Upper lobe of right lung (tissue), 1 donor: ENCODE measurements at places on chromosomes 3 and 15. TPM values are rescaled to one million over a fixed set of nuclear protein-coding genes. Genes with fewer than 3 reads are reported as not detected.

- no peaks in the 10 kb centered on the region for H3K36me3 ChIP-seq
- no peak for DNase-seq
- H3K27me3 ChIP-seq, result no peaks in the 10 kb centered on the region
Observed at GRCh38 chr3:18135060-18135814, 289.9 kb downstream of the SATB1 start.

DNA sequence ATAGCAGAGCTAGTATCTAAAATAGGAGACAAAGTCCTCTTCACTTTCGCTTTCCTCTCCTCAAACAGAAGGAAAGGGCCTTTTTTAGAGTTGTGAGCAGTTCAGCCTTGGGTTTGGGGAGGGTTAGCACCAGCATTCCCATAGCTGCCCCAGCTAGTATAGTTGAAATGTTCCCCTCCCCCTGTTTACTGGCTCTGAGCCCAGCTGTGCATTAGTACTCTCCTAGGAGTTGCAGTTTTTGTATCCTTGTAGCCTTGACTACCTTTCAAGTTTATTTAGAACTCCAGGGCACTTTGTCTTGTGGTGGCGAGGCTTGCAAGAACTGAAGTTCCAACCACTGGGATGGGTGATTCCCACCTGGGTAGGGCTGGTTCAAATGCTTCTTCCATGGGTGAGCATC lies 245.1 kb upstream of the NAALADL2 start:
- H3K27ac ChIP-seq, result no peak overlapping the region
- DNase-seq, result no peak
- H3K4me1 ChIP-seq, result no peaks in the 10 kb centered on the region
- no peaks in the 10 kb centered on the region for H3K36me3 ChIP-seq

DNA sequence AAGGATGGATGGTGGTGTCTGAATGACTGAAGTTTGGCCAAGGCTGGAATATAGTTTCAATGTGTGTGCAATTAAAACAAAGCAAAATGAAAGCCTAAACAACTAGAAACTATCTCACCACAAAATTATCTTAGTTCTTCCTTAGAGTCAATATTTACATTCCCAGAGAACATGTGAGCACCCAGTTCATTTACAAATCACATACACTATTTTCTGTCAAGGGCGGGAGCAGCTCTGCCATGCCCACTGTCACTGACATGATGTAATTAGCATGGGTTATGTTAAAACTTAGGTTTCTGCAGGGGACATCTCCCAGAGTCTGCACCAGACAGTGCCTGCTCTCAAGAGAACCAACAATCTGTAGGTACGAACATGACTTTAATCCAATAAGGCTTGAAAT lies 65.0 kb downstream of the PDZRN3 start:
- peaks cover 6% of the 10 kb centered on the region for H3K4me1 ChIP-seq
- H3K4me3 ChIP-seq, result no peak overlapping the region
- H3K36me3 ChIP-seq, result no peaks in the 10 kb centered on the region

DNA sequence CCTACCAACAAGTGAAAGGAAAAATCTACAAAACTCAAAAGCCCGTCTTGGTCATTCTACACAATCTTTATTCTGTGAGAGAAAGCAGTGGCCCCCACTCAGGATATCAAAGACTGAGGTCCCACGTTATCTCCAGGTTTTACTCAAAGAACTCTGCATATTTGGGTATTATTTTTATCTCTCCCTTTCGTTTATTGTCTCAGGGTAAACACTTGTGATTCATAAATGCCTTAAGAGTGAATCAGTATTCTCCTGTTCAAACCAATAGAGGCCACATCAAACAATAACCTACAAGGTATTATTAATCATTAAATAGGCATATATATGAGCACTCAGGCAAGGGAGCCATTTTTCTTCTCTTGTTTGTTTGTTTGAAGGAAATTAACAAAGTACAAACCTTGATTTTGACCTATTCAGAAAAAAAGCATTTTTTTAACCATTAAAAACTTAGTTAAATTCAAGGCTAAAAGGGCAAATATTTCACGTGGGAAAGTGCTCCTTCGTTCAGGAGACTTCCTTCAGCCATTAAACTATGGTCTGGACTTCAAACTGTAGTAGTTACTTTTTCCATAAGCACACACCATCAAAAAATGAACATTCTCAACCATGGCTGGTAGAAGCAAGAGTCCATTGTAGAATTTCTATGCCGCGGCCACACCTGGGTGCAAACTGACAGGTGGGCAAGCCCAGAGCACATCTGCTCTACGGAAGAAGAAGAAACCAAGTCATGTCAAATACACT lies 13.9 kb upstream of the HES1 start:
- DNase-seq, result no peak
- H3K36me3 ChIP-seq, result no peaks in the 10 kb centered on the region
- H3K4me3 ChIP-seq, result no peak overlapping the region
- H3K27me3 ChIP-seq, result no peaks in the 10 kb centered on the region
- no peaks in the 10 kb centered on the region for H3K4me1 ChIP-seq

DNA sequence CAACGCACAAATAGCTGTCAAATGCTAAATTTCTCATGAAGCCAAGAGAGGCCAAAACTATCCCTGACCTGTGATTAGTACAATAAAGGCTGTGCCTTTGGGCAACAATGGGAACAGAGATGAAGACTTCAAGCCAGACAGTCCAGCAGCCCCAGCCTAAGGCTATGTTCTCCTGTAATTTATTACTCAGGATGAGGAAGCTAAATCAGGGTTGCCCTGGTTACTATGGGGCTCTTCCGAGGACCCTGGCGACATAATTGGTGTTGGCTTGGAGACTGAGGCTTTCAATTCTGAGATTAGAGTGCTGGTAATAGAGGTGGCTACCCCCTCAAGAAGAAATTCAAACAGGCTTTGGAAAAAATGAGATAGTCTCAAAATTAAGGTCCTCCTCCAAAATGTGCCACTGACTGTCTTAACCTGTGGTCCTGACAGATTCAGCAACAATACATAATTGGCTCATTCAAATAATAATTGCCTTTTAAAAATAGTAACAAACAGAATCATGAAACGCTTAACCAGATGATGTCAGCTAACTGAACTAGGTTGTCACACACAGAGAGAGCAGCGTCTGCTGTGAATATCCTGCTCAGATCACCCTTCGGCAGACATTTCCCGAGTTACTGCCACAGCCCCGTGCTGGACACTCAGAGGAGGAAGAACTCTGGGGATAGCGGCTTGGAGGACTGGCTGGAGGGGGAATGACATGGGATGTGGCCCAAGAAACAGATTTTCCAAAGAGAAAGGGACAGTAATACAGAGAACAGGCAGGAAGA lies 43.0 kb downstream of the NSMCE3 start:
- no peaks in the 10 kb centered on the region for H3K27me3 ChIP-seq
- H3K4me1 ChIP-seq, result no peaks in the 10 kb centered on the region
- H3K36me3 ChIP-seq, result no peaks in the 10 kb centered on the region
- no peak for DNase-seq

- H3K4me1 ChIP-seq, result no peaks in the 10 kb centered on the region
- no peaks in the 10 kb centered on the region for H3K27me3 ChIP-seq
- no peak overlapping the region for H3K27ac ChIP-seq
Observed at GRCh38 chr3:83514130-83514914, 1444.5 kb upstream of the CADM2 start.

DNA sequence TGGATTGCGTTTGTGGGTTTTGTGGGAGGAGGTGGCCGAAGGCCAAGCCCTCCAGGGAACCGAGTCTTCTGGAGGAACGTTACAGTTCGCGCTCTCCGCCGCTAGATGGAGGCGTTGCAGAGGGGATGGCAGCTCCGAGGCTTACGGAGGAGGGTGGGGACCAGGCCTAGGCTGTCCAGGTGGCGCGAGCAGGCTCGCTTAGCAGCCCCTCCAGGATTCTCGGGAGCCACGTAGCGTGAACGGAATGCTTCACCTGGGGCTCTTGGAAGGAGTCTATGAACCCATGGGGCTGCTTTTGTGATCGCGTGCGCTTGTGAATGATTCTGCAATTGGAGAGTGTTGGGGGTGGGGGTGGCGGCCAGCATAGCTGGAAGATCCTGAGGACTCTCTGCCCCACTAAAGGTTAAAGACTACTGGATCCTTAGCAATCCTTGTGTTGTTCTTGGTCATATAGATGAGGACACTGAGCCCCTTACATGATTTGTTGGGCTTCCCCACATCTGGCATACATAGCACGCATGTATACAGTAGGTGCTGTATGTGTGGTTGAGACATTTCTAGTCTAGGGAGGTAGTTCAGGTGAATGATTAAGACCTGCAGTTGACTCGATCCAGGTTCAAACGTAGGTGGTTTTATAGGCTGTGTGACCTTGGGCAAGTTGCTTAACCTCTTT lies 25.7 kb downstream of the FAM3D start:
- no peaks in the 10 kb centered on the region for H3K36me3 ChIP-seq
- no peaks in the 10 kb centered on the region for H3K27me3 ChIP-seq
- no peak overlapping the region for H3K4me3 ChIP-seq
- peak; percentile 88 for DNase-seq

DNA sequence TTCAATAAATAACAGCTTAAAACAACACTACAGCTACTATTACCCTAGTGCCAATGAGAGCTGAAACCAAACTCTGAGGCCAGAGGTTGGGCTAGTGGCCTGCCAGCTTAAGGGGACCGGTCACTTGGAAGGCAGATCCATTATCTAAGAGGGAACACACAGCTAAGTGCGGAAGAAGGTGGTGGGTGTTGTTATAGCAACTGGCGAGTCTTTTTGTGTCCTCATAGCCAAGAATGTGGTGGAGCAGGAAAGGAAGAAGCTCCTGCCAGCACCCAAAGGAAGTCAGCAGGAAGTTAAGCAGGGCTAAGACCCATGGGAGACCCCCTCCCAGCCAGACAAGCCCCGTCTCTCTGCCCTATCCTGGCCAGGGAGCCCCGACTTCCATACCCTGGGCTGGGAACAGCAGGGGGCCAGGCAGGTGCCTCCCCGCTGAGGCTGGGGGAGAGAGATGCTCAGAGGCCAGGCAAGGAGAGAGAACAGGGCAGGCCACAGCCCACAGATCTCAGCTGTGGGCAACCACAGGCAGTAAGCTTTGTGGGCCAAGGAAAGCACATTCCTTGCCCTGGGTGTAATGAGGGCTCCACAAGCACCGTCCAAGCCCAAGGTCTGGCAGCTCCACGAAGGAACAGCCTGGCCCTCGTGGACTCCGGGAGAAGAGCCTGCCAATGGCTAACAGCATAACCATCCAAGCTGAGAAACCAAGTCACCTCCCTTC lies 34.0 kb upstream of the HRH1 start:
- no peaks in the 10 kb centered on the region for H3K36me3 ChIP-seq
- no peaks in the 10 kb centered on the region for H3K27me3 ChIP-seq
- no peak overlapping the region for H3K4me3 ChIP-seq
- H3K27ac ChIP-seq, result no peak overlapping the region

The EFHB gene
- 0.90 TPM for total RNA-seq

The CNTN3 gene
- 1.6 TPM for total RNA-seq

The STAB1 gene
- 152 TPM for total RNA-seq

The KLF15 gene
- 44.6 TPM for total RNA-seq

The GOLGA8F gene
- not detected for total RNA-seq

The SEMA5B gene
- total RNA-seq, result 2.3 TPM
